AG04449 (cell line): ENCODE measurements at places on chromosomes 2 and 18.
A peak's percentile ranks its signal among the peaks of the same experiment; 100 is the strongest.

DNA sequence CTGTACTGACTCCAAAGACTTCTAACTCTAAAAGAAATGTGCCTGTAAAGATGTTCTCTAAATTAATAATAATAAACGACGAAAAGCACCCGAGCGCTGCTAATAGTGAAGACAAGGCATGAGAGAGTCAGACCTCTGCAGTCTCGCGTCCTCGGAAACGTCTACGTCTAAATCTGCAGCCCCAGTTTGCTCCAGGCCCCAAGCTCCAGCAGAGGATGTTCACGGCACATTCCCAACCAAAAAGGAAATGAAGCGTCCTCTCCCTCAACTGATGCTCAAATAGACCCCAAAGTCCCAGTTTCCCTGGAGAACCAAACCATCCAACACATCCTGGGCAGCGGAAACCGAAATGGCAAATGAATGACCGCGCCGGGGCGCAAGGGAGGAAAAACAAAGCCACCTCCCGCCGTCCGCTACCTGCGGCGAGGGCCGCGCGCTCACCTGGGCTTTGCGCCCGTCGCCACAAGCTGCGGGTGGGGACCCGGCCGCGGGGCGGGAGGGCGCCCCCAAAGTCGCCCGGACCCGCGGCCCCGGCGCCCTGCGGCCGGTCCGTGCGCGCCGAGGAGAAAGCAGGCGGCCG is 47.1 kb upstream of the CCDC150 start:
- DNase-seq = no peak

DNA sequence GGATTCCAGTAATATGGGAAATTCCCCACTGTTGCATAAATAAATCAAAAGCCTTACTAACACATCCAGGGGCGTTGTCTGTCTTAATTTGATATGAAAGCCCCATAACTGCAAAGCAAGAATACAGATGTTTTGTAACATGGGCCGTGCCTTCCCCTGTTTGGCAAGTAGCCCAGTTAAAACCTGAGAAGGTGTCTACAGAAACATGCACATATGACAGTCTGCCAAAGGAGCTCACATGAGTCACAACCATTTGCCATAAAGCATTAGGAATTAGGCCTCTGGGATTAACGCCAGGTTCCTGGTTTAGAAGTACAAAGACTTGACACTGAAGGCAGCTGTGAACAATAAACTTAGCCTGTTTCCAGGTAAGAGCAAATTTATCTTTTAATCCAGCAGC is 43.1 kb upstream of the LONRF2 start:
- DNase-seq = peak; percentile 37

DNA sequence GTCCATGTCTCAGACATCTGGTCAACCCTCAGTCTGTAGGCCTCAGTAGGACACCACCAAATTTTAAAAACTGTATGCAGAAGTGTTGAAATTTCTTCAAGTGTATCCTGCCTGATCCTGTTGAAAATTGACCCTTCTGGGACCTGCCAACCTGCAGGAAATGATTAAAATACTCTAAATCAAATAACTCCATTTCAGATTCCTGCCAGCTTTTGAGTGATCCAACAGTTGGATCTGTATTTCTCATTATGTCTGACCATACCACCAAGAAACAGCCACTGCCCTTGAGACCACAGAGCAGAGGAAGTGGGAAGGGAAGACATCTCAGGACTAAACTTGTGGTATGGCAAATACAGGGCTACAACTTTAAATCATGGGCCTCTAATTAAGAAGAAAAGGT is 113.4 kb downstream of the ANTXR1 start:
- no peak for DNase-seq

DNA sequence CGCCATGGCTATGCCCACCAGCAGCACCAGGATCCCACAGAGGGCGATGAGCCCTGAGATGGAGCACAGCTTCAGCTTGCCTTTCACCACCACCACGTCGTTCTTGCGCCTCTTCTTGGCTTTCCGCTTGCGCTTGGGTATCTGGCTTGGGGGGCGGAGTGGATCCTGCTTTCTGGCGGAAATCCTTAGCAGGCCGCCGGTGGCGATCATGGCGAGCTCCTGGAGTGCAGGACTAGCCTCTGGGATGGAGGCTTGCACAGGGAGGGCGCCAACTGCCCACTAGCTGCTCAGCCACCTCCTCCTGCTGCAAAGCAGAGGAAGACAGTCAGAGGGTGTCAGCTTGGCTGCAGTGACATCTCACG is 3.5 kb downstream of the TMEM200C start:
- no peak for DNase-seq
